ENCODE measurements at places on chromosomes 16 and 17.

GRCh38 chr16:66842765-66843164, 1.4 kb upstream of the CA7 start:
- DNase-seq: no peak

DNA sequence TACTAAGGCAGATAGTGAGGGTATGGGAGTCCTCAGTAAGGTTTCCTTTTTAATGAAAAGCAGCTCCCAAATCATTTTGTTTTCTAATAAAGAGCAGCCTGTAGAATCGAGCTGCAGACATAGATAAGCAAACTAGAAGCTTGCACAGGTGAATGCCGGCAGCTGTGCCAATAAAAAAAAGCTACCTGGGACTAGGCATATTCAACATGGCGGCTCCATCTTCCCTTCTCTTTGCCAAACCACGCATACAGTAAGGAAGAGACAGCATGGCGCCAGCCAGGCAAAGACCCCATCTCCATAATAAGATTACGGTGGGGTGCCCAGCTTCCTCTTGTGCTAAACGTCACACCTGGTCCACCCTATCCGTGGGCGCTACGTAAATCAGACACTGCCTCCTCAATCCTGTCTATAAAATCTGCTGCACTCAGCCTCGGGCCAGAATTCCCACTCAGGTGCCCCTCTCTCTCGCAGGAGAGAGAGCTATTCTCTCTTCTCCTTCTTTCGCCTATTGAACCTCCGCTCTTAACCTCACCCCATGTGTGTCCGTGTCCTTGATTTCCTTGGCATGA, 92.7 kb upstream of the FA2H start:
- no peak for DNase-seq

- DNase-seq: peak; percentile 86
Measured at GRCh38 chr16:67993207-67994039, 5.9 kb downstream of the DPEP2 start.

GRCh38 chr17:81884520-81884919, 6.9 kb downstream of the ALYREF start:
- no peak for DNase-seq

DNA sequence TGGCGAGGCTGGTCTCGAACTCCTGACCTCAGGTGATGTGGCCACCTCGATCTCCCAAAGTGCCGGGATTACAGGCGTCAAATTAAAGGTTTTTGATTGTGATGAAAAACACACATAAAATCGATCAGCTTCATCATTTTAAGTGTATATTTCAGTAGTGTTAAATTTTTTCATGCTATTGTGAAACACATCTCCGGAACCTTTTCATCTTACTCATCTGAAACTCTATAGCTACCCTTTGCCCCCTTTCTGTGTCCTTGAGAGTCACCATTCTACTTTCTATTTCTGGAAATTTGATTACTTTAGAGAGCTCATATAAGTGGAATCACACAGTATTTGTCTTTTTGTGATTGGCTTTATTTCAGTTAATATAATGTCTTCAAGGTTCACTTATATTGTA, 478.3 kb upstream of the HSBP1 start:
- no peak for DNase-seq

DNA sequence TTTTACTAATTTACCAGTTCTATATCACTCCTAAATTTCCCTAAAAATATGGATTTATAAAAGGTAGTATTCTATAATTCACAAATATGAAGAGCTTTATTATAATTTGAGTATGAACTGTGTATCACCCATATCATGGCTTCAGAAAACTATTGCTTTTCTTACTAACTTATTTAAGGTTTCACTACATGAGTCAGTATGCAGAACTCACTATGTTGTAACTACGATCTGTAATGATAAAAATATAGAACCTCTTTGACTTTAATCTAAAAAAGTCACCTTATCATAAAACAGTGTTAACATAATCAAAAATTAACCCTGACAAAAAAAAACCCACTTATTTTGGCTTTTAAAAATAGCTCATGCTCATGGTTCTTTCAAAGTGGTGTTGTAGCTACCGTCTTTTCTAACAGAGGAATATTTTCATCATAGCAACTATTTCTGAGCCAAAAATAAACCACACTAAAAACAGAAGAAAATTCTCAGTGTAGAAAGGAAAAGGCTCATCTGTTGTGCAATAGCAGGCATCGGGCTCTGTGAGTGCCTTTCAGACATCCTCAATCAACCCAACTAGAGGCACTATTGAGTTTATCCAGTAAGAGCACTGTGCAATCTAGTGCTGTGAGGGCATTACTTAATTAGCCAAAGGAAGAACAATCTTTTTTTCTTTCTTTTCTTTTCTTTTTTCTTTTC, 42.1 kb downstream of the ITGAM start:
- DNase-seq: no peak

GRCh38 chr17:80479246-80479566, 2.8 kb upstream of the NPTX1 start:
- no peak for DNase-seq

GRCh38 chr17:74430706-74431567, 951 bp upstream of the GPRC5C start:
- no peak for DNase-seq

DNA sequence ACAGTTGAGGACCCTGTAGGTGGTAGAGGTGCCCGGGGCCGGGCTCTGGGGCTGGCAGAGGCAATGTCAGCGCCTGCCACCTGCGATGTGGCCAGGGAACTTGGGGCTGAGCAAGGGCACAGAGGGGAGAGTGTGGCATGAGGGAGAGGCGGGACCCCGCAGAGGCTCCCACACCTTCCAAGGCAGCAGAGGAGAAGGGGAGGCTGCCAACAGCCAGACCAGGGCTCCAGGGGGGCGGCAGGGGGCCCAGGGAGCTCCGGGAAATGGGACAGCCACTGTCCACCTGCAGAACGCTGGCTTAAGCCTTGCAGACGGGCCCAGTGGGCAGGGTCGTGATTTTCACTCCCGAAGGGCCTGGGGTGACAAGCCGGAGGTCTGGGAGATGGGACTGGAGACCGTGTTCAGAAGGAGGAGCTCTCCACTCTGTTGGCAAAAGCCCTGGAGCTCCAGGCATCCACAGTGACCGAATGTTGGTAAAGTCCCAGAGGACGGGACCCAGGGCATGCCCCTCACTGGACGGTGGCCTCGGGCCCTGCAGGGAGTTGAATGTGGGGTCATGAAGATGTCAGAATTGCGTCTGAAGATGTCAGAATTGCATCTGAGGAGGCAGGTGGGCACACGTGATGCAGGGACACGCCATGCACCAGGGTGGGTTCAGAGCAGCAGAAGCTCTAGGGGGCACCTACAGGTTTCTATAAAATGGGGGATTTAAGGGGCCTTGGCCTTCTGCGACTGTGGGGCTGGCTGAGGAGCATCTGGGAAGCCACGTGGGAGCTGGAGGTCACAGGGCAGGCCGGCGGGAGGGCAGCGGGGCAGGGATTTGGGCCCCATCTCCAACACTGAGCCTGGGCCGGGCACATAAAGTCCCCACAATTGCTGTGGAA, 18.6 kb downstream of the CD7 start:
- DNase-seq: no peak

GRCh38 chr16:84478172-84478947, 26.1 kb downstream of the MEAK7 start:
- no peak for DNase-seq

- DNase-seq: no peak
Measured at GRCh38 chr16:12267491-12267890, 291.0 kb downstream of the SNX29 start.

- peak; percentile 61 for DNase-seq
Measured at GRCh38 chr16:30953511-30954124, 3.9 kb upstream of the SETD1A start.

- DNase-seq: no peak
Measured at GRCh38 chr16:78230832-78231231, 131.4 kb downstream of the WWOX start.

GRCh38 chr17:5911919-5912318, 158.3 kb upstream of the WSCD1 start:
- DNase-seq: no peak

- no peak for DNase-seq
Measured at GRCh38 chr16:30786936-30787612, at the start of gene ZNF629. Gene ZNF629, minus strand, starts transcription at chr16:30787205. Its CDS starts 2,723 bp downstream, at chr16:30784482.

- DNase-seq: no peak
Measured at GRCh38 chr16:12901204-12901596, 198 bp upstream of the SHISA9 start.

DNA sequence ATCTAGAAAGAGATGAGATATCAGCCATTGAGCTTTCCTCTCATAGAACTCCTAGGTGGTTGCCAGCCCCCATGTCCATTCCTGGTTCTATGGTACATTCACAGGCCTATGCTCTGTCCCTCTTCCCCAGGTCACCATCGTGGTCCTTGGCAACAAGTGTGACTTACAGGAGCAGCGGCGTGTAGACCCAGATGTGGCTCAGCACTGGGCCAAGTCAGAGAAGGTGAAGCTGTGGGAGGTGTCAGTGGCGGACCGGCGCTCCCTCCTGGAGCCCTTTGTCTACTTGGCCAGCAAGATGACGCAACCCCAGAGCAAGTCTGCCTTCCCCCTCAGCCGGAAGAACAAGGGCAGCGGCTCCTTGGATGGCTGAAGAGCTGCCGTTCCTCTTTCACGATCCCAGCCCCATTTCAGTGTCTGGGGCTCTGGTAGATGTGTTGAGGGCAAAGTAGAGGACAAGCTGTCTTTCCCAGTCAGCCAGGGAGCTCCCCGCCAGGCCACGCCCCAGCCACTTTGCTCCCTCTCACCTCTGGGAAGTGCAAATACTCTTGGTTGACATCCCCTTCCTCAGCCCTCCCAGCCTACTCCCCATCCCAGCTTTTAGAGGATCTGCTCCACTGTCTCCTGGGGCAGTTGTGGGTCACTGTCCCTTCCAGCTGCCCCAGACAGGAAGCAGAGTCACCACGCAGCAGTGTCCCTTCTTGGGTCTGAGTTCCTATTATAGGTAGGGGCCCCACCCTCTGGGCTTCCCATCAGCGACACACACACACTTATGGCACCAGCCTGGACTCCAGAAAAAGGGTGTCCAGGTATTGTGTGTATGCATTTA, 3.8 kb downstream of the NKIRAS2 start:
- no peak for DNase-seq

DNA sequence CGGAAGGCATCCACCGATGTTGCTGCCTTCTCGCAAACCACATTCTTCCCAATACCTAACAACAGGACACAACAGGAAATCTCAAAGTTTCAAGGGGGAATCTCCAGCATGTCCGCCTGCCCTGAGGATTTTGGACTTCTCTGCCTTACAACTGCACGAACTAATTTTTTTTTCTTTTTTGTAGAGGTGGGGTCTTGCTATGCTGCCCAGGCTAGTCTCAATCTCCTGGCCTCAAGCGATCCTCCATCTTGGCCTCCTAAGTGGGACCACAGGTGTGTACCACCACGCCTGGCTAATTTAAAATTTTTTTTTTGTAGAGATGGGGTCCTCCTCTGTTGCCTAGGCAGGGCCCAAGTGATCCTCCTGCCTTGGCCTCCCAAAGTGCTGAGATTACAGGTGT, 9.4 kb downstream of the C16orf86 start:
- DNase-seq: no peak

- no peak for DNase-seq
Measured at GRCh38 chr17:50152736-50153135, 2.3 kb upstream of the PPP1R9B start.

GRCh38 chr17:58378733-58379510, 26.9 kb upstream of the SUPT4H1 start:
- DNase-seq: no peak

DNA sequence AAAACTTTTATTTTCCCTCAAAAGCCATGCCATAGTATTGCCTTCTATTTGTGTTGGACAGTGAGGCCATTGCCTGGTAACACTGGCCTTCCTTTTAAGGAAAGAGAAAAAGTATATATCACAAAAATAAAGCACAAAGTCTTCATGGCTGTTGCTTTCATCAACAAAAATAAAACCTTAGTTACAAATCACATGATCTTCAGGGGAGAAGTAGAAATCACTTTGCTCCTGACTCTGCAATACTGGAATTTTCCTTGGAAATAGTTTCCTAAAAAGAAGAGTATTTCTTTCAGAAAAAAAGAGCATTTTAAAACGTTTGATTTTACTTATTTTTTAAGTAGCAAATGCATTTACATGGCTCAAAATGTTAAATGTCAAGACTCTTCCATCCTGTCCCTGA, 41.9 kb downstream of the FAM20A start:
- DNase-seq: no peak

GRCh38 chr17:58313815-58314705, 14.5 kb downstream of the TSPOAP1 start:
- DNase-seq: no peak

DNA sequence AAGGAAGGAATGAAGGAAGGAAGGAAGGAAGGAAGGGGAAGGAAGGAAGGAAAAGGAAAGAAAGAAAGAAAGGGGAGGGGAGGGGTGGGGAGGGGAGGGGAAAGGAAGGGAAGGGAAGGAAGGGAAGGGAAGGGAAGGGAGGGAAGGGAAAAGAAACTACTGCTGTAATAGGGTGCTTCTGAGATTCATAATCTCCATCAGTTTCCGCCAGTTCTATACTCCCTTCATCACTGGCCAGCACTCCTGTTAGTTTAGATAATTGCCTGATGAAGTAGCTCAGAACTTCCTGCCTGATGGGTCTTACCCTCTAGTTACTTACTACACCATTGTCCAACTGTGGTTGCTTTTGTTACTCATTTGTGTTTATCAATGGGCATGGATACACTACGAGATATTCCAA, 2.0 kb upstream of the KRTAP9-6 start:
- no peak for DNase-seq

DNA sequence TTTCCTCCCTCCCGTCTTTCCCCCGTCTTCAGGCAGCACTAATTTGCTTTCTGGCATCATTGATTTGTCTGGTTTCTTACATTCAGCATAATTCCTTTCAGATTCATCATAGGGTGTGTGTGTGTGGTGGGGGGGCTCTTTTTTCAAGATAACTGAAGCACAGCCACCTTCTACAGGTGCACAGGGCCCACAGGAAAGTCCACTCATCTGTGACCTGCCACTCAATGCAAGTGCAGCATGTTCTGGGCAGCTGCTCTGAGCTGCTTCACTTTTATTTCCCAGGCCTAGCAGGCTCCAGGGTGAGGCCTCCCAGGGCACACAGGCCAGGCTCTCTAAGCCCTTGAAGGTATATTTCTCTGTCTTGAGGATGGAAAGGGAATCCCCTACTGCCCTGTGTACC, 35.2 kb upstream of the MYH10 start:
- no peak for DNase-seq

GRCh38 chr16:73289232-73289631, 241.3 kb upstream of the ZFHX3 start:
- DNase-seq: no peak

DNA sequence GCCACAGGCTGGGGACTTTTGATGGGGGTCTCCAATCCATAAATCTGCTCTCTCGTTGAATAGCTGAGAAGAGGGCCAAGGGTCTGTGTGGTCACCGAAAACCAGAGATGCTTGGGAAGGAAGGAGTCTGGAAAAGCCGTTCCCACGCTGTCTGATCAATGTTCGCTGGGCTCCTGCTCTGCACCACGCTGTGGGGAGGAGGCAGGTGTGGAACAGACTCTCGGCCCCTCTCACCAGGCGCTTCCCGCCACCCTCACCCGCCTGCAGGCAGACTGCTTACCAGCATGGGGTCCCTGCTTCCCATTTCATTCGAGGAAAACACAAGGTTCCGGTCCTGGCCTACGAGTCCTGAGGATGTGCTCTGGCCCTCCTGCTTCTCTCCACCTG, 702 bp upstream of the ALDH3A1 start:
- no peak for DNase-seq

Measured in activated T-cell treated with anti-CD3 and anti-CD28 coated beads for 48 hours (primary cell).